ENCODE measurements at places on chromosomes 16 and 17. TPM values are rescaled to one million over a fixed set of nuclear protein-coding genes. Genes with fewer than 3 reads are reported as not detected.

SEZ6L2 gene
- total RNA-seq = 2.9 TPM

KCNG4 gene
- total RNA-seq = not detected

HSD17B1 gene
- total RNA-seq = 0.59 TPM

C17orf67 gene
- total RNA-seq = 0.79 TPM
